ENCODE measurements at places on chromosomes 6 and 20. TPM values are rescaled to one million over a fixed set of nuclear protein-coding genes. Genes with fewer than 3 reads are reported as not detected.

- H3K36me3 ChIP-seq = no peaks in the 10 kb centered on the region
- H3K27ac ChIP-seq = peak overlapping the region; percentile 86
- peak overlapping the region; percentile 77 for H3K4me3 ChIP-seq
- H3K4me1 ChIP-seq = peaks cover 3% of the 10 kb centered on the region
- H3K27me3 ChIP-seq = no peaks in the 10 kb centered on the region
These were observed 544 bp downstream of the SMIM29 start for GRCh38 chr6:34248198-34248726.

GRCh38 chr20:63968136-63968927, 1.4 kb downstream of the ZNF512B start:
- no peaks in the 10 kb centered on the region for H3K36me3 ChIP-seq
- H3K27me3 ChIP-seq = peaks cover 5% of the 10 kb centered on the region
- H3K27ac ChIP-seq = no peak overlapping the region
- H3K4me1 ChIP-seq = no peaks in the 10 kb centered on the region
- peak overlapping the region; percentile 45 for H3K4me3 ChIP-seq

- no peaks in the 10 kb centered on the region for H3K27me3 ChIP-seq
- no peaks in the 10 kb centered on the region for H3K36me3 ChIP-seq
- DNase-seq = no peak
- no peak overlapping the region for H3K4me3 ChIP-seq
- no peak overlapping the region for H3K27ac ChIP-seq
These were observed 3.3 kb downstream of the EFHC1 start for GRCh38 chr6:52423448-52423847.

DNA sequence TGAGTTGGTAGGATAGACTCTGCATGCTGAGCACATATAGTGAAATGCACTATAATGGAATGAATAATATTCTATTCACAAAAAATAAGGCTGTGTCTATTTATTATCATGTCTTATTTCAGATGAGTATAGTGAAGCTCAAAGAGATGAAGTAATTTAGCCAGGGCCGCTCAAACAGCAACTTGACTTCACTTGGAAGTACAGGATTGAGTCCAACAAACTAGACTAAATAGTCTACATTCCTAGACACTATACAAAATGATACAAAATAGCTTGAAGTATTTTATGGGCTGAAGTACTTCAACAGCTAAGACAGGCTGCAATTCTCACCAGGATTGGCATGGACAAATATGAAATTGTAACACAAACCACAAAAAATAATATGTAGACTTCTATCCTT, 144.5 kb upstream of the DST start:
- no peak for DNase-seq
- no peaks in the 10 kb centered on the region for H3K4me1 ChIP-seq
- H3K36me3 ChIP-seq = no peaks in the 10 kb centered on the region

DNA sequence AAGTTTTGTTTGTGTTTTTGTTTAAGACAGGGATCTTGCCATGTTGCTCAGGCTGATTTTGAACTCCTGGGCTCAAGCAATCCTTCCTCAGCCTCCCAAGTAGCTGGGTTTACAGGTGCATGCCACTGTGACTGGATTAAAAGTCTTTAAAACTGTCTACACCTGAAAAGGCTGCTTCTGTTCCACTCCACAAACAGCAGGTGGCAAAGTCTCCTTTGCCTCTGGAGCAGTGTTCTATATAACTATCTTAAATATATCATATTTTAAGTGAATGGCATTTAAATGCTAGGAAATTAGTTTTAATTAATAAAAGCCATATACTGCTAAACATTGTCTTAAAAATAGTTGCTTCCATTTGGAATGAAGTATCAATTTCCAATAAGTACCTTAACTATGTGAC, 89.2 kb upstream of the BCLAF1 start:
- DNase-seq = no peak
- no peaks in the 10 kb centered on the region for H3K27me3 ChIP-seq
- no peak overlapping the region for H3K4me3 ChIP-seq
- no peaks in the 10 kb centered on the region for H3K36me3 ChIP-seq
- H3K27ac ChIP-seq = no peak overlapping the region

The MAS1 gene
- total RNA-seq = not detected

The CYB5R4 gene
- 35.4 TPM for total RNA-seq

The HCRTR2 gene
- not detected for total RNA-seq

The SNX3 gene
- total RNA-seq = 143 TPM

The SUMO4 gene
- total RNA-seq = 1.4 TPM
